ENCODE measurements at places on chromosomes 7 and 10.

- DNase-seq = no peak
Measured at GRCh38 chr10:123889821-123890220, 1.8 kb downstream of the CPXM2 start.

- DNase-seq = no peak
Measured at GRCh38 chr7:2974093-2974819, 69.4 kb downstream of the CARD11 start.

GRCh38 chr7:123627851-123628250 is 26.2 kb downstream of the ASB15 start:
- DNase-seq = no peak

GRCh38 chr7:36304099-36304425 is 85.6 kb upstream of the ANLN start:
- no peak for DNase-seq

DNA sequence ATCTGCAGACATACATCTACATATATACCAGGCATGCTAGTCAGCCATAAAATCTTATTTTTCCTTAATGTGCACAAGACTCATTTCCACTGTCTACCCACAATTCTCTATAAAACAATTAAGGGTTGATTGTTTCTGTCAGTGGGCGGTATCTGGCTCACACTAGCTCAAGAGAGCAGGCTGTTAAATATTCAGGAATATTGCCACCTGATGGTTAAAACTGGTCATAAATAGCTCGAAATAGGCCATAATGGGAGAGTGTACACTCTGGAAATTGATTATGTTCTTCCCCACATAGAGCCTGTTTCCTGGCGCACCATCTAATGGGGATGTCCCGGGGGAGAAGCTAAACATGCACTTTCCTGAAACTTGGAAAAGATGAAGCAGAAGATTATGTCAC is 620.6 kb upstream of the ANKRD30A start:
- DNase-seq = no peak

DNA sequence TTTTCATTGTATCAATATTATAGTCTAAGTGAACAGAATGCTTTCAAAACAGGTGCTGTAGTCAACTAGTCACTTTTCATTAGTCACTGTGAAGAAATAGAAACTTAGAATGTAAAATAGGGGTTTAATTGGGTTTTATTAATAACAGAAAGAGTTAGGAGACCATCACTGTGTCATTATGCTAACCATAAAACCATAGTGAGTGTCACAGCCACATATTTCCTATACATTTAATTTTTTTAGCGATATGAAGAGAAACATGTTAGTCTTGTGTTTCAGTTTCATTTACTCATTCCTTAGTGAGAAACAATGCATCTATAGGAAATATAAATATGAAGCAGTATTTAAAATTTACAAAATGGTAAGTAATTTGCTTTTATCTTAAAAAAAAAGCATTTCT is 22.2 kb downstream of the SPAG6 start:
- DNase-seq = no peak

DNA sequence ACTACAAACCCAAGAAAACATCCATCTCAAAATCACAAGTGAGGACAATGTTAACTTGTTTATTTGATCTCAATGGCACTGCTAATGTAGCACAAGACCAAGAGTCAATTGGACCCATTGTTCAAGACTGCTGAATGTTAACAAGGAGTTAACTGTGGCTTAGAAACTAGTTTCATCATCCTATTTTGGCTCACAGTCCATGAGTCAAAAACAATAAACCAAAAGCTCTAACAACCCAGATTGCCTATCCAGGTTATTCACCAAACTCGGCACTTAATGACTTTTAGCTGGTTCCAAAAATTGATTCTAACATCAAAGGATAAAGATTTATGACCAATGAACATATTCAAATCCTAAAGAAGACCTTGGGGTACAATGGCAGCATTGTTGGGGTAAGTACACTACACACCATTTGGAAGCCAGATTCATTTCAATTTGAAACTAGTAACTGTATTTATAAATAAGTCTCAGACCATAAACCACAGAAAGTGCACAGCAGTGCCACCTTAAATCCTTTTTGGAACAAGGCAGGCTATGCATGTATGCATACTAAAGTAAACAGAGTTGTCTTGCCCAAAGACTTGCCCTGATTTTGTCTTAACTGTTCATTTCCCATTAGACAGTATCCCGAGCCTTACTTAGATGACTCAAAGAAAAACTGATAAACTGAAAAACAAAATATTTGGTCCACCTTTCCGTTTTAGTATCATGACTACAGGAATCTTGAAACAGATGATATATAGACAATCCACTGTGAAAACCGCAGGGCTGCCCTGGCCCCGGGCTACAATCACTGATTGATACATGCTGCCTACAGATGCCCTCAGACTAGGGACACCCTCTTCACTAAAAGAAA is 84.5 kb downstream of the SRPK2 start:
- peak; percentile 38 for DNase-seq

GRCh38 chr10:101217450-101218281 is 11.6 kb downstream of the LBX1 start:
- peak; percentile 51 for DNase-seq

DNA sequence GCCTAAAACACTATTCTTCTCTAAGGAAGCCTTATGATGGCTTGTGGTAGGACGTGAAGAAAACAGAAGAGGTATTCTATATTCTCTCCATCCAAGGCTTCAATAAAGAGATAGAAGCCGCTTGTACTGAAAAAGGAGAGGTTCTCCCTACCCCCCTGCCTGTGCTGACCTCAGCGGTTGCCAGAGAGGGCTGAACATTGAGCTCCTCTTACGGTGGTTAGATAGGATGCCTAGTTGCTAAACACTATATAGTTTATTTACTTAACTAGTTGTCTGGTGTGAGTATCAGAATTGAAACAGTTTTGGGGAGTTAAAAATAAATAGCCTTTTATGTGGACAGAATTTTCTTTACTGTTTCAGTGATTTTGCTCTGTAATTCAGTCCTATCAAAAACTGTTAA is 112.2 kb downstream of the TFPI2 start:
- no peak for DNase-seq

DNA sequence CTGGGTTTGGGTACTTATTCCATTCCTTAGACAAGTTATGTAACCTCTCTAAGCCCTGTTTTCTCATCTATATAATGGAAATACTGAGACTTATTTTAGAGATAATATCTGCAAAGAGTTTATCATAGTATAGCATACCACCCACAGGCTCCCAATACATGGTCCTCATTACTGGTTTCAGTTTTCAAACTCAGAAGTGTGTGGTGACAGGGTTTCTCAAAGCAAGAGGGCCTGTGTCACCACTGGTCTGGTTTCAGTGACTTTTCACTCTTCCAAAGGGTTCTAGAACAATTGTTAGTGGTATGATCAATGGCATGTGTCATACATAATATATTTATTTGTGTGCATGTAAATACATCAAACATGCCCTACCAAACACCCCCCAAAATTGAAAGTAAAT is 89.2 kb upstream of the BMPER start:
- no peak for DNase-seq

GRCh38 chr7:98826811-98827231 is 43.0 kb downstream of the TMEM130 start:
- no peak for DNase-seq

GRCh38 chr7:36025190-36025589 is 127.9 kb upstream of the EEPD1 start:
- DNase-seq = no peak

GRCh38 chr7:33039257-33039902 is 23.2 kb downstream of the NT5C3A start:
- peak; percentile 42 for DNase-seq

- no peak for DNase-seq
Measured at GRCh38 chr7:99943641-99944496, 14.4 kb upstream of the GJC3 start.

DNA sequence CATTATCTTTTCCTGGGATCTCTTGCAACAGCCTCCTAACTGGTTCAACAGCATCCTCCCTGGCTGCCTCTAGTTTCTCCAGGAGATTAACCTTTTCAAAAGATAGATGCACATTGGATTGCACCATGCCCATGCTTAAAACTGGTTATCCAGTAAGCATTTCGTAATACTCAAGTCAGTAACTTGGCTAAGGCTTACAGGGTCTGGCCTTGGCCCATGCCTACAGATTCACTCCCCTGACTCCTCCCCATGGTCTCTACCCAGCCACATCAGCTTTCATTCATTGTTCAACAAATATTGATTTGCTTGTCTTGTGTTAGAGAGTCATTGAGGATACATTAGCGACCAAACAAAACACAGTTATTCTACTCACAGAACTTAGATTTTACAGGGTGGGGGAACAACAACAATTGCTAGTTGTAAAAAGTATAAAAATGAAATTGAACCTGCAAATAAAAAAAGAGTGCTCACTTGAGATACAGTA is 1.8 kb upstream of the KIF20B start:
- no peak for DNase-seq

DNA sequence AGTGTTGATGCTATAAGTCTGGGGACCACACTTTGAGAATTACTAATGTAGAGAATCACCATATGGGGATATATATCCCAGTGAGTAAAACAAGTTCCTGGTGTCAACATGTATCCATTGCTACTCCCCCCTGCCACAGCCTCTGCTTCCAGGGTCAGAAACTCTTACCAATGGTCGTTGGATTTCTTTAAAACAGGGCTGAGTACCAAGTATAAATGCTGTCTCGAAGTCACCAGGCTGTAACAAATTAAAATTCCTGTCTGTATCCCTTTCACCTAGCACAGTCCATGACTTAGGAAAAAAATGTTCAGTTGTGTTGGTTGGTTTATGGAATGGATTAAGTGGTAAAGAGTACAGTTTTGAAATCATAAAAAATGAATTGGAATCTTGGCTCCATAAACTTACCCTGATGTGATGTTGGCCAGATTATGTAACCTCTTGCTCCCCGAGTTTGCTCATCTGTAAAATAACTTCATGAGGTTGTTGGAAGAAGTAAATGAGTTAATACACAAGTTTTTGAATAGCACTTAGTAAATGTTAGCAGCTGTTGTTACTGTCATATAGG is 364.0 kb upstream of the LRGUK start:
- no peak for DNase-seq

DNA sequence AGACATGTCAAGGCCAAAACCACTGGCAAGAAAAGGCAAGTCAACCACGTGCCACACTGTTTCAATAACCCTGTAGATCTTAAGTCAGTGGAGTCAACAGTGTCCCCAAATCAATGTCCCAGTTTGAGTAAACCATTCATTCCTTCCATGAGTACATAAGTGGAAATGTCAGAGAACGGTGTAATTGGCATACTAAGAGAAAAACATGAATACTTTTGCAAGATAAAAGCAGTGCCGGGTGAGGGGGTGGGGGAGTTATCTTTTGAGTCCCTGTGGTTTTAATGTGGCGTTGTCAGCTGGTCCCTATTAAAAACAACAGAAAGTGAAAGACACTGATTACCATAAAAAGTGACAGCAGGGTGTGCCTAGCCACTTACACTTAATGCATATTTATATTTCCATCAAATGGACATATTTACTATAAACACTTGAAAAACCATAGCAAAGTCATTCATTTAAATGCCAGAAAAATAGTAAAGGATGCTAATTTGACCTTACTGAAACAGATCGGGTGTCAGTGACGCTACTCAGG is 37.8 kb downstream of the RSU1 start:
- DNase-seq = no peak

GRCh38 chr10:132575320-132576201 is 38.0 kb downstream of the INPP5A start:
- DNase-seq = peak; percentile 73

DNA sequence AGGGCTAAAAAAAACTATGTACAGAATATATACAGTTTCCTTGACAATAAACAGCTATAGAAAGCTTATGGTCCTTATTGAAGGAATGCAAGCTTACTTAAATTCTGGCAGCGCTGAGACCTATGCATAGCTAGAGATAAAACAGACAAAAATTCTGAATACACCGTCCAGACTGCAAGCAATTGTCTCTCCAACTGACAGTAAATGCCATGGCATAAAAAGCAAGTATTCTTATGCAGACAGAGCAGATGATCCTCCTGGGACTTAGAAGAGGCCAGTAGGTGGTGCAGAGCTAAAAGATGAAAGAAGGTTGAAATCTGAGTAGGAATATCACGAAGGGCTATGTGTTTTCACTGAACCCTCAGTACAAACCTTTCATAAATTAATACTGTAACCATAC is 157.0 kb upstream of the CACNA2D1 start:
- no peak for DNase-seq

DNA sequence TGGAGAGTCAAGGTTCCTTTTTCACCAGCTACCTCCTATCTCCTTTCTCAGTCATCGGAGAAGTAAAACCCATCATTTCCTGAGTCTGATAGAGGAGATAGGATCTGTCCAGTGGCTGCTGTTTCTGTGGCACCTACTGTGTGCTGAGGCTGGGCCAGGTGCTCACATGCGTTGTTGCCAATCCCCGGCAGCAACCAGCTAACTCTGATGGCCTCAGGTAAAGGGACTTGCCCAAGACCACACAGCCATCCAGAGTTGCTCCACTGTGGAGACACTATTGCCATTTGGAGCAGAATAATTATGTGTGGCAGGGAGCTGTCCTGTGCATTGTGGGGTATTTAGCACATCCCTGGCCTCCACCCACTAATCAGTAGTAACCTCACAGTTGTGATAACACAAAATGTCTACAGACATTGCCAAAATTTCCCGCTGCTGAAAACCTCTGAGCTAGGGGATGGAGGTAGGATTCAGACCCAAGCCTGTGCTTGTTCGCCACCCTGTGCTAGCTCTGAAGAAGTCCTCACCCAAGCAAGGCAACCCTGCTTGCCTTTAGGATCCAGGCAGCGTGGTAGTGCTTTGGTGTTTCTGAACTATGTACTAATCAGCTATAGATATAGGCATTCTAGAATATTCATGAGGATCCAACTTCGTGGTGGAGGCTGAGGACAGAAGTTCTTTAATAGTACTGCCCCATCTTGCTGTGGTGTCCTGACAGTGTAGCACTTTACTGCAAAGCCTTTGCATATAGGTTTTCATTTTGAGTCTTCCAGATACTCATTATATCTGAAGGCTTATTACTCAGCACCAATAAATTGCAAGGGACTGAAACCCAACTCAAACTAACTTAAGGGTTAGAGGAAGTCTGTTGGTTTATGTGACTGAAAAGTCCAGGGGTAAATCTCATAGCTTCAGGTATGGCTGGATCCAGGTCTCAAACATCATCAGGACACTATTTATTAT is 164.6 kb downstream of the GRK5 start:
- DNase-seq = no peak

DNA sequence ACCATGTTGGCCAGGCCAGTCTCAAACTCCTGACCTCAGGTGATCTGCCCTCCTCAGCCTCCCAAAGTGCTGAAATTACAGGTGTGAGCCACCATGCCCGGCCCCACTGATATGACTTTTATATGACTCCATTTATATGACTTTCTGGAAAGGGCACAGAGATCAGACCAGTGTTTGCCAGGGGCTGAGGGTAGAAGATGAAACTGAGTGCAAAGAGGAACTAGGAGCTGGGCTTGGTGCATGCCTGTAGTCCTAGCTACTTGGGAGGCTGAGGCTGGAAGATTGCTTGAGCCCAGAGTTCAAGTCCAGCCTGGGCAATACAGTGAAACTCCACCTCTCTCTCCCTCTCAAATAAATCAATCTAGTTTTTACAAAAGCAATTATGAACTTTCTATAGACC is 7.5 kb downstream of the BRAF start:
- no peak for DNase-seq

GRCh38 chr10:131049016-131049415 is 262.5 kb downstream of the TCERG1L start:
- no peak for DNase-seq

- DNase-seq = no peak
Measured at GRCh38 chr10:31958856-31959255, 30.2 kb upstream of the ARHGAP12 start.

- DNase-seq = no peak
Measured at GRCh38 chr10:100817268-100817839, 72.0 kb downstream of the PAX2 start.

Data from EL (cell line).